ENCODE measurements at places on chromosomes 5 and 9.

DNA sequence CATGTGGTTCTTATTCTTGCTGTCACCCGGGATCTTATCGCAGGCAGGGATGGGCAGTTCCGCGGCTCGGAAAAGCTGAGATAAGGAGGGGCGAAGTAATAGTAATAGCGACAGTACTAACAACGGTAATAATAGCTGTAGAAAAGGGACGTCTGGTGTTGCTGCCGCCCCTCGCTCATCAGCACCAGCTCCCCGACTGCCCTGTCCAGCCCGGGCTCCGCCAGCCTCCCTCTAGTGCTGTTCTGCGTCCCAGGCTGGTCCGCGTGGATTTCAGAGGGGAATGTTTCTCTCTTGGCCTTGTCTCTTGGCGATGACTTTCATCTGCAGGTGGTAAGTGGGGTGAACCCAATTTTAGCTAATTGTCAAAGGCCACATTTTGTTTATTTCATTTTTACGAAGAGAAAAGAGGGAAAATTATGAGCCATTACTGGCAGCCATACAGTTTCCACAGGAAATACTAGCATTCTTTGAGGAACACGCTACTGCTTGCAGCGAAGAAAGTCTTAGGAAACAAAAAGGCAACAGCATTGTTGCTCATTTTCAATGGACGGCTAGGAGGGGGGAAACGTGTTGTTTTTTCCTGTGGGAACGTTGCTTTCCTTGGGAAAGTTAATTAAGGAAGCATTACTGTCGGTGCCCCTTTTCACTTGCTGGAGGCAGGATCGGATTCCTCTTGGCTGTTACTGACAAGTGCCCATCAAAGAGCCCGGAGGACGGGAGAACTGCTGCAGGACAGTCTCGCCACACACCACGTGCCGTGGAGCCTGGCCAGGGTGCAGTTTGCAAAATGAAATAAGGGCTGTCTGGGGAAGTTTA is 762 bp downstream of the SNCAIP start:
- DNase-seq: no peak

DNA sequence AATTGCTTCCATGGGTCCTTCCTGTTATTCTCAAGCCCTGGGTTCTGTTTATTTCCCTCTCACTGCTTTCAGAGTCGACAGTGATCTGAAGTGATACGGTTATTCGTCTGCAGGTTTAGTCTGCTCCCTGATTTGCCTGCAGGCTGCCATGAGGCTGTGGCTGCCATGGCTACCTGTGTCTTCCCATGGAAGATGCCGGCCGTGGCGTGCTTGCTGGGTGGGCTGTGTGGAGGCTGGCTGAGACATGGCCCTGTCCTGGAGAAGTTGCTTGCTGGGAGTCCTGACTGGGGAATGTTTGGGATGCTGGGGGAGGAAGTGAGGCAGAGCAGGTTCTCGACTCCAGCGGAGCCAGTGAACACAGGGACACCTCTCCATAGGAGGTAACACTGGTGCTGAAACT is 104.1 kb upstream of the TBC1D2 start:
- DNase-seq: no peak

- DNase-seq: no peak
Measured at GRCh38 chr9:78578072-78578471, 281.1 kb downstream of the PSAT1 start.

DNA sequence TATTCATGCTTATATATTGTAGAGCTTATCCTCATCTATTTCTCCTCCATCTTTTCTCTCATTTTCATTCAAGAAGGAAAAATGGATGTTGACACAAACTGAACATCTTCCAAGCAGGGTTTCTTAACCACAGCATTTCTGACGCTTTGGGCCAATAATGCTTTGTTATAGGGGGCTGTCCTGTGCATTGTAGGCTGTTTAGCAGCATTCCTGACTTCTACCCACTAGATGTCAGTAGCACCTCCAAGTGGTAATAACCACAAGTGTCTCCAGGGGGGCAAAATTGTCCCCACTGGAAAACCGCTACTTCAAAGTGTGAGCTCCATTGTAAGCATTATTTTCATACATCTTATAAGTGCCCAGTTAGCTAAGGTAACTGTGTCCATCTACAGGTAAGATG is 2.6 kb upstream of the TXNDC8 start:
- DNase-seq: no peak

DNA sequence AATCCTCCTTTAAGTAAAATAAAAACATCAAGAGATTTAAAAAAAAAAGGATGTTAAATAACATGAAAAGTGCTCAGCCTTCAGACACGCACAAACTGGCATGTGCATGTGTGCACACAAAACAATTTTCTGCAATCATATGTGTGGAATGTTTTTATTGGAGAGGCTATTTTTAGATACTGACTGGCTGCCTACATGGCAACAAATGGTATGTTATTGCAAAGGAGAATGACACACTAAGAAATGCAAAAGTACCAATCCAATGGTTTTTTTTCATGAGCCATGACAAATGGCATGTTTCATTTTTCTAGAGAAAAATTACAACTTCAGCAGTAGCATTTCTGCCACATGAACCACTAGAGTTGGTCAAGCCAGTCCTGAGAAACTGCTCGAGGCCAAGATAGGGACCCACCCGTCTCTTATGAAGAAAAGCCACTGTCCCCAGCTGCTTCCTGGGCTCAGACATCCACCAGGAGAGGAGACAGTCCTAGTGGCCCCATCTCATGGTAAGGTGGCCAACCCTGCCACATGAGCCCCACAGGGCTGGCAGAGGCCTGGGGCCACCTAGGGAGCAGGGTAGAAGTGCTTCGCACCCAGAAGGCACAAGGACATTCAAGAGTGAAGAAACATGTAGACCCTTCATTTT is 116.4 kb downstream of the MYO10 start:
- DNase-seq: no peak

GRCh38 chr9:116975126-116975525 is 288.0 kb downstream of the TRIM32 start:
- DNase-seq: no peak

GRCh38 chr5:36491856-36492255 is 114.5 kb upstream of the SLC1A3 start:
- DNase-seq: no peak

DNA sequence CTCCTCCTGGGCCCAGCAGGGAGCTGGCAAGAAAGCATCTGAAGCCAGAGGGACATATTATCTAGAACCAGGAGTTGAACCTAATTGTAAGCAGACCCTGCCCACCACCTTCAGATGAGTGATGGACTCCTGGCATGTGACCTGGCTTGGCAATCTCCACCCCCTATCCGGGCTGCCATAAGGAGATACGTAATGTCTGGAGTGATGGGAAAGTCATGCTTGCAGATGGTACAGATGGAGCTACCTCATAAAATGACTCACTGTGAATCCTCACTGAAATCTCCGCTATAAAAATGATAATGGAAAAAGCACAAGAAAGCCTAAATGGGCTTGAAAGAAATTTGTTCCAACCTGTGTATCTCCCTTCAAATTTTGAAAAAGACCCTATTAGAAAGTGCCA is 157.5 kb downstream of the DMRT2 start:
- no peak for DNase-seq

DNA sequence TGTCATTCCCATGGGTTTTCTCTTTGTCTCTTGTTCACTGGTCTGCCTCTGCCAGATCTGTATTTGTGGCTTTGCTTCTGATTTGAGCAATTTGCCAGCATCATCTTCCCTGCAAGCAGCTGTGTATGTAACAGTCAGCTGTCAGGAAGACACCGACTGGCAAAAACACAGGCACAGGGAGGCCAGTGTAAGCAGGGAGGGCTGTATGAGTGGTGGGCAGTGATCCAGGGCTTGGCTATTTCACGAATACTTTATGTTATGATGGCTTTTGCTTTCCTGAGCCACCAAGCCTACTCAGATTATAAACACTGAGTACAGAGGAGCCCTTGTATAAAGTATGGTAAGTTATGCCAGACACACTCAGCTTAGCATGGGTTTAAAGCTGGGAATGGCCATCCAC is 11.6 kb downstream of the BNIP1 start:
- DNase-seq: no peak

DNA sequence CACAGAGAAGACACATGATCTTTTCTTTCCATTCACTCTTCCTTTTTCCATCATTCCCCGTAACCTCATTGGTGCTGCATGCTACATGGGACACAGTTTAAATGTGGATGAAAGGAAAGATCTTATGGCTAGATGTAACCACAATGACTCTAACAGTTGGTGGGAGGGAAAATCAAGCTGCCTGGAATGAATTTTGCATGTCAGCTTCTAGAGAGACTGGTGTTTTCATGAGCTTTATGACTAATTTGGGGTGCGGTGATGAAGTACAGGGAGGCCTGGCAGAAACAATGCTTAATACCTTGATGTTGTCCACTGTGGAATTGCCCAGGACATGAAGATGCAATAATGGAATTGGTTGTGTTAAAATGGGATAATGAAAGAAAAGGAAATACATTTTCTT is 55.9 kb upstream of the MYO10 start:
- DNase-seq: no peak

DNA sequence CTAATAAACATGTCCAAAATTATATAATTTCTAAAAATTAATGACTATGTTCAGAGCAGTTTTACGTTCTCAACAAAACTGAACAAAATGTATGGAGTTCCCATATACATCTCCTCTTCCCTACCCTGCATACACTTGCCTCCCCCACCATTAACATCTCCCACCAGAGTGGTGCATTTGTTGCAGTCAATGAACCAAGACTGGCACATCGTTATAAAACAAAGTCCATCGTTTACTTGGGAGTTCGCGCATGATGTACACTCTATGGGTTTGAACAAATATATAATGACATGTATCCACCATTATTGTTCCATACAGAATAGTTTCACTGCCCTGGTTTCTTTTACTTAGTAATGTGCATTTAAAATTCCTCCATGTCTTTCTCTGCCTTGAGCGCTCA is 130.1 kb downstream of the APBA1 start:
- no peak for DNase-seq

DNA sequence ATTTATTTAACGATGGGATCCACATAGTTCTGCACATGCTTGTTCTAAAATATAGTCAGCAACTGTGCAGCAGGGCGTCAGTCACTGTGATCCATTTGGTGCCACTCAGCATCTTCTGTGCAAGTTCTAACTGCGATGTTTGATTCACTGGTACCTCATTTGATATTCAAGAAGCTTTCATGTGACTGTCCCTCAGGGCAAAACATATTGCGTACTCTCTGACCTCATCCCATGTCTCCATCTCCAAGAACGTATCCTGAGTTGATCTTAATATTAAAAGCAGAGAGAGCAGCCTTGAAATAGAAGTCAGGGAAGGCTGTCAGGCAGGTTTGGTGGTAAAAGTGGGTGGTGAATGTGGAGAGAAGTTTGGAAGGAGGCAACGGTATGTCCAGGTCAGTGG is 116.5 kb upstream of the ATP10B start:
- DNase-seq: no peak

- no peak for DNase-seq
Measured at GRCh38 chr5:37771731-37772130, 68.1 kb downstream of the GDNF start.

DNA sequence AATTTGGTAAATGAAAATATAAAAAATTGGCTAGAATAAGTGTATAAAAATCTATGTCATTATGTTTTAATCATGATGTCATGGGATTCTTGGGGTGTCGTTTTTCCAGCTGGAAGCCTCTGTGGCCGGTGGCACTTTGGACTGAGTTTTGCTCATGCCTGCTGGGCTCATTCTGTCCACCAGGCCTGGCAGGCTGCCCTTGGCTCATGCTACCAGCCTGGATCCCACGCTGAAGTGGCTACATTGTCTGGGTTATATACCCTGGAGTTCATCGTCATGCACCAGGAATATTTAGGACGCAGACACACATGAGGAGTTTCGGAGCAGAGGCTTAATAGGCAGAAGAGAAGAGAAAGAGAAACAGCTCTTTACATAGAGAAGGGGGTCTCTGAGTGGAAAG is 1913.7 kb upstream of the WWC1 start:
- no peak for DNase-seq

GRCh38 chr5:56350597-56351170 is 117.6 kb upstream of the ANKRD55 start:
- no peak for DNase-seq

DNA sequence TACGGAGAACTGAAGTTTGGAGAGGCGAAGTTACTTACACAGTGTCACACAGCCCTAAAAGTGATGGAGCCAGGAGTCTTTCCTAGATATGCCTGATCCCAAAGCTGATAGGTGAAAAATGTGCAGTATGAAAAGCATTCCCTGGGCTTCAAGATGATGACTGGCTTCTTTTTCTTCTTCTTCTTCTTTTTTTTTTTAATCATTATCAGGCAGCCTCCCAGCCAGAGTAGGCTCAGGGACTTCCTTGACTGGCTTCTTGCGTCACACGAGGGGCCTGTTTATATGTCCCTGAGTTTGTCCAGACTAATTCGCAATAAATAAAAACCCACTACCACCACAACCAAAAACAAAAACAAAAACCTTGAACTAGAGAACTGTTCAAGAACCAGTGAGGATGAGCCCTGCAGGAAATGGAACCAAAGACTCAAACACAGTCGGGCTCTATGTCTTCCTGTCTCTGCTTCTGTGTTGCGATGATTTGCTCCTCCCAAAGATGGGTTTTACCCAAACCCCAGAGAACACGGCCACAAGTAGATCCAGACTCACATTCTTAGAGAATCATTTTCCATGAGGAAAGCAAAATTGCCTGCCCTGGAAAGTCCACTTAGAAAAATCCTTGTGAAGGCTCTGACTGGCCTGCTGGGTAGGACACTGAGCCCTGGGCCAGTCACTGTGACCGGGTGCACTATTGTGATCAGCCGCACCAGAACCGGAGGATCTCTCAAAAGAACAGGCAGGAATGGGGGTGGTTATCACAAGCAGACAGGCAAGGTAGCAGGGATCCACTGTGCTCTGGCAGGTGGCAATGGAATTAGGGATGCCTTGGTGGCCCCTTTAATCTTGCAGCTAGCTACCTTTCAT is 38.0 kb upstream of the ADAM19 start:
- no peak for DNase-seq

DNA sequence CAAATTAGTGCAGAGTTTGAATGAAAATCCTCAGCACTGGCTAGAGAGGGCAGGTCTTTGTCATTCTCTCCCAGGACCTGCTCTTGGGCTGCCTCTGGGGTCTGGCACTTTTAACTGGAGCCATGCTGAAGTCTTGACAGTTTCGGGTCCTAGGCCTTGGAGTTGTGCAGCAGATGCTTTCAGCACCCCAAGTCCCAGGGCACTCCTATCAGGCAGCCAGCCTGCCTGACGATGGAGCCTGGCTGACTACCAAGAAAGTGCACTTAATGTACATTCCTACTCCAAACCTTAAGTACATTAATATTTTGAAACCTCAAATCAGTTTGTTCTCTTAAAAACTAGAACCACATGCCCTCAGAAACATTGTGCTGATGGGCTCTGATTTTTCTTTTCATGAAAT is 69.3 kb upstream of the CXCL14 start:
- DNase-seq: no peak
